ENCODE measurements at places on chromosomes 7 and 10.

GRCh38 chr7:127847641-127848040 lies 183.6 kb downstream of the LRRC4 start:
- no peak for DNase-seq

DNA sequence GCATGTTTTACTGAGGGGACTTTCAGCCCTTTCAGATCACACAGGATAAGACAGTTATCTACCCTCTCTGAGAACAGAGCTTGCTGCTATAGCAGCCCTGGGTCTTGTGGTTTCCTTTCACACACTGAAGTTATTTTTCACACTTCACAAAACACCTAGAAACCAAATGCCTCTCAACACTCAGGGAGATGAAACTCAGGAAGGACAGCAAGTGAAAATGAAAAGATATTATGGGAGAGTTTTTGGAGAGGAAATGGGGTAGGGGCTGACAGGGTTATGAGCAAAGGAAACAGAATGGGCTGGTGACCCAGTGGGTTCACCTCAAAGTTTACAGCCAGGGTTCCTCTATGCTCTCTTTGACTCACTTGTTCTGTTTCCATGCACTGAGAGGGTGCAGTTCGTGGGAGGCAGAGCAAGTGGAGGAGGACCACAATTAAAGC lies 17.0 kb upstream of the GIMAP2 start:
- DNase-seq: no peak

GRCh38 chr7:28470344-28470743 lies 58.0 kb downstream of the CREB5 start:
- DNase-seq: no peak

- DNase-seq: peak; percentile 11
These were observed 58.4 kb upstream of the ZNRF2 start for GRCh38 chr7:30225863-30226613.

DNA sequence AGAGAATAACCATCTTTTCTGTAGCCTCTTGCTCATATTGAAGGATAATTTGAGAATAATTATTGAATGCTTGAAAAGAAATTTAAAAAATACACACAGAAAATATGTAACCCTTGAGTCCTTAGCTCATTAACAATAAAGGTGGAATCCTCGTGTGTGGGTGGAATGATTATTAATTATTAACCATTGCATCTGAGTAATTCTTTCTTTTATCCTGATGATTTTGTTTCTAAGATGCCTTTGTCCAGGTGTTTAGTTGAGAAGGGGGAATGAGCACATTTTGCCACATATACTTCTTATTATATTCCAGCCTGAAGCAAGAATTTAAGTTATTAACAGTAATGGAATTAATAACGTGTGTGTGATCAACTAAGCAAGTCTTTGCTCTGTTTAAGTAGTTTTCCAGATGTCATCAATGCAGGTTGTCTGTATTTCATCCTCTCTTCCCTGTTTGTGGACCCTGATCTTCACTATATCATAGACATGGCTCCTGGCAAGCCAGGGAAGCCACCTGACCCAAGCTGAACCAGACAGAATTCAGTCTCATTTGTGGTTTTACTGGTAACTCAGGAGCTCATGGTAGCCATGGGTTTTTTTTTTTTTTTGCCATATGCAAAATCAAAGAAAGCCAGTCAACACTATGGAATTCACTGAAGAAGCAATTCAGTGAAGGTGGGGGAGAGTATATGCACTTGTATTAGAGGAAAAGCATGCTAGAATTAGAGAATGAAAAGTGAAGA lies 144.3 kb downstream of the KIF20B start:
- peak; percentile 22 for DNase-seq

DNA sequence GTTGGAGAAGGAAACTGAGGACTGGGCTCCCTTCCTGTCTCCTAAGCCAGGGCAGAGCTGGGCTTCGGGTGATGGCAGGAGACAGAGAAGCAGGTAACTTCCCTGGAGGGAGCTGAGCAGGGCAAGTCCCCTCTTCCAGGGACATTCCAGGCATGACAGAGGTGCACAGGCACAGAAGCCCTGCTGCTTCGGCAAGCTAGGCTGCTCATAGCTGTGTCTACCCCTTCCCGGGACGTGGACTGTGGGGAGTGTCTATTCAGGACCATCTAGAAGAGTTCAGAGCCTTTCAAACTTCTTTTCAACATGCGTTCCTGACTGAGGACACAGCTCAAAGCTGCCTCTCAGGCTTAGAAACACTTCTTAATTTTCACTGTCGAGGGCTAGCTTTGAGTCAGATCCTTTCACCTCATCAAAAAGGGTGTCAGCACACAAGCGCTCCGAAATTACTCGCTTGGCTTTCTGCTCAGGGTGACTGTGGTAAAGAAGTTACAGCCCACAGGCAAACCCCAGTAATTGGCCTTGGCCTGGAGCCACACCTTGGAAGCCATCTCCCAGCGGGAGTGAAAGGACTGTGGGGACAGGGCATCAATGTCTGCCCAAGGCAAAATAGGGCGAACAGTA lies 63.7 kb upstream of the STEAP1B start:
- DNase-seq: no peak

DNA sequence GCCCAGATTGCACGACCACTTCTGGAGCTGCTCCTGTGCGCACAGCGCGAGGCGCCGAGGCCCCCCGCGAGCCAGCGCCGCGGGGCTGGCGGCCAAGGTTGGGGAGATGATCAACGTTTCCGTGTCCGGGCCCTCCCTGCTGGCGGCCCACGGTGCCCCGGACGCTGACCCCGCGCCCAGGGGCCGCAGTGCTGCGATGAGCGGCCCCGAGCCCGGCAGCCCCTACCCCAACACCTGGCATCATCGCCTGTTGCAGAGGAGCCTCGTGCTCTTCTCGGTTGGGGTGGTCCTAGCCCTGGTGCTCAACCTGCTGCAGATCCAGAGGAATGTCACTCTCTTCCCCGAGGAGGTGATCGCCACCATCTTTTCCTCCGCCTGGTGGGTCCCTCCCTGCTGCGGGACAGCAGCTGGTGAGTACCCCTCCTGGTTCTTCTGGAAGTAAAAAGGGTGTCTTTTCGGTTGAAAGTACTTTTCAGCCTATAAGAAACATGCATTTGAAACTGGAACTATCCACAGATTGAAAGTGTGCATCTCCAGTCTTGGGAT lies 683 bp downstream of the INSIG1 start:
- no peak for DNase-seq

DNA sequence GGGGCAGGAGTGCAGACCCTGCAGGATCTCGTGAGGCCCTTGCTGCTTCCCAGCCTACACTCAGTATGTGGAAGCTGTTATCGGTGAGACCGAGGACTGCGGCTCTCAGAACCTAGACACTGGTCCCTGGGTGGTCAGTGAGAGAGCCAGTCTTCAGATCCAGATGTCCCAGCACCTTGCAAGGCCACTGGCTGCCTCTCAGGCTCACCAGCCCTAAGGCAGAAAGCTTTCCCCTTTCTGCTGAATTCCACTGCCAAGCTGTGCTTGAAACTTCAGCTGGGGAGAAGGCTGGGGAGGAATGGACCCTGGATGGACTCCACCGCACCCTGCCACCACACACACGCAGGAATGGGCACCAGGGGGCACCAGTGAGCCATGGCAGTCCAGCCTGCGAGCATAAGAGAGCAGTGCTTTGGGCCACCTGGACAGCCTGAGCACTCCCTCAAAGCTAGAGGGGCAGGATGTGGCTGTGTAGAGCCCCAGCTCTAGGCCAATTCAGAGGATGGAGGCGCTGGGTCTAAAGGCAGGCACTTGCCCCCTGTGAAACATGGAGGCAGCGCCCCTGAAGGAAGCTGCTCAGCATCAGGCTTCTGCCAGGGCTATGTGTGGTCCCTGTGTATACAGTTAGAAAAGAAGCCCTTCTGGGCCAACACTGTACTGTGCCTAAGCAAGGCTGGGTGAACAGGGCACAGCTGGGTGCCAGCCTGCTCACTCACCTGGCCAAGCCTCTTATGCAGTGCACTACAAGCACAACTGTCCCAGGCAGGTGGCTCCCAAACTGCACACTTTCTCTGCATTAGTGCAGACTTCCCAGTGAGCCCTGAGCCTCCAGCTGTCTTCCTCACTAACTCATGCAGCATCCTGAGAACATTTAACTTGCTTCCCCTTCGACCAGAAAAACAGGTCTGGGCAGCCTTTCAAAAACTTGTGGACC lies 21.6 kb downstream of the TMEM72 start:
- peak; percentile 82 for DNase-seq

DNA sequence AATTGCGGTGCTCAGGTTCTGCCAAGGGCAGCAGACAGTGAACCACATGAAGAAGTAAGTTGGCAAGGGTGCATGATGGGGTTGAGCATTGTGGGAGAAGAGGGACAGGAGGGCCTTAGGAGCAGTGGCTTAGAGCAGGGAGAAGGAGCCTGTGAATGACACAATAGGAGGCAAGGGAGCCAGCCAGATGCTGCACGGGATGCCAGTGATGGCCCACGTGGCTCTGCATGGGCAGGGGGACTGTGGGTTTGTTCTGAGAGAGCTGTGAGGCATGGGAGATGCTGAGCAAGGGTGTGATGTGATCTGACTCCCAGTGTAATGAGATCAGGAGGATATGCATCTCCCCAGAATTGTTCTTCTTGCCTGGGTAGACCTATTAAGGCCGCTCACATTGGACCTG lies 60.9 kb downstream of the C10orf90 start:
- DNase-seq: no peak

DNA sequence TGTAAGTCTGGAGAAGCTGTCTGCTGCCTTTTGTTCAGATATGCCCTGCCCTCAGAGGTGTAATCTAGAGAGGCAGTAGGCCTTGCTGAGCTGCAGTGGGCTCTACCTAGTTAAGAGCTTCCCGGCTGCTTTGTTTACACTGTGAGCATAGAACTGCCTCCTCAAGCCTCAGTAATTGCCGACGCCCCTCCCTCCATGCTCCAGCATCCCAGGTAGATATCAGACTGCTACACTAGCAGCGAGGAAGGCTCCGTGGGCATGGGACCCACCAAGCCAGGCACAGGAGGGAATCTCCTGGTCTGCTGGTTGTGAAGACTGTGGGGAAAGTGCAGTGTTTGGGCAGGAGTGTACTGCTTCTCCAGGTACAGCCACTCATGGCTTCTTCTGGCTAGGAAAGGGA lies 26.4 kb upstream of the CXCL12 start:
- DNase-seq: no peak

DNA sequence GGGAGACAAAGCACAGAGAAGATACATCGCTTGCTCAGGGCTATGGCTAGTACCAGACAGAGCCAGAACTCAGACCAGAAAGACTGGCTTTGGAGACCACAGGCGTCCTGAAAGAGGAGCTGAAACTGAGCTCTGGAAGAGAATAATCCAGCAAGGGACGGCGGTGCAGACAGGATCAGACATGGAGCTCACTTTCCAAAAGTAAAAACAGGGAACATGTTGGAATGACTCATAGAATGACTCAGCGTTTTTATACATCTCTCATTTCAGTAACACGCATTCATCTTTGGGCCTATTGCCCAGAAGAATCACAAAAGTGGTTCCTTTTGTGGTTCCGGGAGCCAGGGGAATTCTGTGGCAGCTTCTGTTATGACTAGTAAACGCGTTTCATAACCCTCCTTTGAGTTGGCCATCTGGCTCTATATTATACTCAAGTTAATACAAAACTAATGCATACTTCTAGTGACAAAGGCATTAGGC lies 37.2 kb downstream of the PLEKHS1 start:
- DNase-seq: peak; percentile 91

DNA sequence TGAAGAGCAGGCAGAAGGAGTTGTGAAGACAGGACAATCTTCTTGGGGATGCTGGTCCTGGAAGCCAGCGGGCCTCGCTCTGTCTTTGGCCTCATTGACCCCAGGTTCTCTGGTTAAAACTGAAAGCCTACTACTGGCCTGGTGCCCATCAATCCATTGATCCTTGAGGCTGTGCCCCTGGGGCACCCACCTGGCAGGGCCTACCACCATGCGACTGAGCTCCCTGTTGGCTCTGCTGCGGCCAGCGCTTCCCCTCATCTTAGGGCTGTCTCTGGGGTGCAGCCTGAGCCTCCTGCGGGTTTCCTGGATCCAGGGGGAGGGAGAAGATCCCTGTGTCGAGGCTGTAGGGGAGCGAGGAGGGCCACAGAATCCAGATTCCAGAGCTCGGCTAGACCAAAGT lies 1.5 kb downstream of the CHPF2 start:
- DNase-seq: no peak

DNA sequence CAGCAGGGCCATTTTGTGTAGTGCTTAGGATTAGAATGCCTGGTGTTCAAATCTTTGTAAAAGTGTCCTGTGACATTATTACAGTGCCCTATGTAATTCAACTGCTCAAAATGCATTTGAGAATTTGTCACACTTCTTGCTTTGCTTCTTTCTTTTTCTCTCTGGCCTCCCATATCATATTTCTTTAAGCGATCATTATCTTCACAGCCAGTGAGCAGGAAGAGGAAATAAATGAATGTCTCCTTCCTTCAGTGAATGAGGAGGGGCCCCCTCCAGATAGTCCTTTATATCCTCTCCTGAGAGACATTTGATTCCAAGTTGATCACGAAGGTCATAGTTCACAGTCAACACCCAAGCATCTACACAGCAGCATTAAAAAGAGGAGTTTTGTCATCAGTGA lies 425.1 kb upstream of the NPVF start:
- DNase-seq: no peak

DNA sequence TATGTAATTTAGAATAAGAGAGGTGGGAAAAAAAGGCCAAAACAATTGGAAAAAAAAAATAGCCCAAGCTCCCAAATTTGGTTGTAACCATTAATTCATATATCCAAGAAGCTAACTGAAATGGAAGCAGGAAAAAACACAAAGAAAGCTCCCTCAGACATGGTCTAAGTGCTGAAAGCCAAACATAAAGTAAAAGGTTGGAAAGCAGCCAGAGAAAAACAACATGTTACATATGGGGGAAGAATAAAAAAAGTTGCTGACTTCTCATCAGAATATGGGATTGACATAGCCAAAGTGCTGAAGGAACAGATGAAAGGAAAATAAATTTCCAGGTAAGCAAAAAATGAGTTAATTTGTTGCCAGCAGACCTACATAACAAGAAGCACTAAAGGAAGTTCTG lies 40.3 kb downstream of the PDZD8 start:
- DNase-seq: no peak

DNA sequence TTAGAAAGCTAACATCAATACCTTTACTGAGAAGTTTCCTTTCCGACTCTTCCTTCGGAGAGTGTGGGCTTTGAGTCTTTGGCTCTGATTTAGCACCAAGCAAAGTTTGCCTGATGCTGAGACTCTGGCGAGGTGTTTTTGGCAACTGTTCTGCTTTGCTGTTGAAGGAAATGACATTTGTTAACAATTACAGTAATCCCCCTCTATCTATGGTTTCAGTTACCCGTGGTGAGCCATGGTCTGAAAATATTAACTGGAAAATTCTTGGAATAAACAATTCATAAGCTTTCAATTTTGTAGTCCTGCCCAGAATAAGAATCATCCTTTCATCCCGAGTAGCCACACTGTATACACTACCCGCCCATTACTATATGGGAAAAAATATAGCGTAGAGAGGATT lies 126.3 kb downstream of the ARHGAP21 start:
- DNase-seq: no peak

GRCh38 chr7:130877236-130877990 lies 143.4 kb upstream of the KLF14 start:
- no peak for DNase-seq

- peak; percentile 7 for DNase-seq
These were observed 57.8 kb upstream of the LANCL2 start for GRCh38 chr7:55307123-55307916.
